T-helper 1 cell (primary cell): ENCODE measurements at places on chromosomes 7 and 10.

- no peak for DNase-seq
Measured at GRCh38 chr10:87079106-87079836, 15.4 kb downstream of the GLUD1 start.

- DNase-seq: no peak
Measured at GRCh38 chr7:142717453-142717852, 31.8 kb upstream of the PRSS1 start.

DNA sequence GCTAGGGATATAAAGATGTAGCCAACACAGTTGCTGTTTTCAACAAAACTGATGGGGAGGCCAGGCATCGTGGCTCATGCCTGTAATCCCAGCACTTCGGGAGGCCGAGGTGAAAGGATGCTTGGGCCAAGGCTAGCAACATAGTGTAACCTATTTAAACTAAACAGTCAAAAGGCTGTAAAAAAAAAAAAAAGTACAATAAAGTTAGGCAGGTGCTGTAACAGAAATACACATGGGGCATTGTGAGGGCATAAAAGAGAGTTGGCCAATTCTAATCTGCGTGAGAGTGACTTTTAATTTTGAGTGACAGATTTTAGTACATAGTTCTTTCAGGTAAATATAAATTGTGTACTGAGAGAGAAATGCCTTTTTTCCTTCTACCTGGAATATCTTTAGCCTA lies 6.2 kb downstream of the XRCC2 start:
- DNase-seq: no peak

GRCh38 chr7:1708596-1709251 lies 38.6 kb downstream of the ELFN1 start:
- no peak for DNase-seq

DNA sequence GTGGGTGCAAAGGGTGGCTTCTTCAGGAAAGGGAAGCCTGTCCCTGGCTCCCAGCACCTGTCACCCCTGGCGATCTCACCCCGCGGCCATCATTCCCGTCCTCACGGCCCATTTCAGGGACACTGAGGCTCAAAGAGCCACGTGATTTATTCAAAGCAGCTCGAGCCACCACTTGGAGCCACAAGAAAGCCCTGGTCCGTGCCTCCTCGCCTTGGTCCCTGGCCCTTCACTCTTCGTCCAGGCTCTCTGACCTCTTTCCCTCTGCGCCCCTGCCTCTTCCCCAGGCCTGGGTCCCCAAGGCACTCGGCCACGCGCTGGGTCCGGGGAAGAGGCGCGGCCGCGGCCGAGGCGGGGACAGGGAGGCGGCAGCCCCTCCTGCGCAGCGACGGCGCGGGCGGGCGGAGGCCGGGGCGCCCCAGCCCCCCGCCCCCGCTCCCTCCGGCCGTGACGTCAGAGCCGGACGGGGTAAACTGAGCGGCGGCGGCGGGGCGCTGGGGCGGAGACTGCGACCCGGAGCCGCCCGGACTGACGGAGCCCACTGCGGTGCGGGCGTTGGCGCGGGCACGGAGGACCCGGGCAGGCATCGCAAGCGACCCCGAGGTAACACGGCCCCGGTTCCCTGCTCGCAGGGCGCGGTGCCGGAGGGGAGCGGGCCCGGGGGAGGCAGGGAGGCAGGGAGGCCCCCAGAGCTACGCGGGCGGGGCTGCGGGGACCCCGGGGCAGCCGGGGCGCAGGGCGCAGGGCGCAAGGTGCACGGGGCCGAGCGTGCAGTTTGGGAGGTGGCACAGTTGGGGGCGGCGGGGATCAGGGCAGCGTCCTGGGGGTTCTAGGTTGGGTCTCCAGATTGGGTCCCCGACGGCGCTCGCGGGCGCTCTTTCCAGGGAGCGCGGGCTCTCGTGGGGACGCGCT lies at the start of gene SLC18A2:
Gene SLC18A2 (plus strand): TSS at position 494 of the 909 bp plus-strand sequence. CDS start 580 bp downstream, outside the sequence.
- DNase-seq: no peak

DNA sequence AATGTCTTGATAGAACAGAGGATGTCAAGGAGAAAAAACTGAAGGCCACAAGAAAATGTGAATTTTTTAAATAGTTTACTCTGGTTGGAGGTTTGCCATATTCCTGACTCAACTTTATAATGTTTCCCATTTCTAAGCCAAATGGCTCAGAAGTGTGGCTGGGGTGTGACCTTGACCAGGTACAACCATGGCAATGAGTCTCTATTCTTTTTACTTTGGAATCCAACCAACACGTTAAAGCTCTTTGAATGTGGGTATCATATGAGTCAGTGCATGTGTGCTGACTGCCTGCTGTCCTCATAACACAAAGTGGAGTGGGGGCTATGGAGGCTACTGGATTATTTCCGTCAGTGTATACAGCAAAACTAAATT lies 33.5 kb upstream of the DLD start:
- no peak for DNase-seq

DNA sequence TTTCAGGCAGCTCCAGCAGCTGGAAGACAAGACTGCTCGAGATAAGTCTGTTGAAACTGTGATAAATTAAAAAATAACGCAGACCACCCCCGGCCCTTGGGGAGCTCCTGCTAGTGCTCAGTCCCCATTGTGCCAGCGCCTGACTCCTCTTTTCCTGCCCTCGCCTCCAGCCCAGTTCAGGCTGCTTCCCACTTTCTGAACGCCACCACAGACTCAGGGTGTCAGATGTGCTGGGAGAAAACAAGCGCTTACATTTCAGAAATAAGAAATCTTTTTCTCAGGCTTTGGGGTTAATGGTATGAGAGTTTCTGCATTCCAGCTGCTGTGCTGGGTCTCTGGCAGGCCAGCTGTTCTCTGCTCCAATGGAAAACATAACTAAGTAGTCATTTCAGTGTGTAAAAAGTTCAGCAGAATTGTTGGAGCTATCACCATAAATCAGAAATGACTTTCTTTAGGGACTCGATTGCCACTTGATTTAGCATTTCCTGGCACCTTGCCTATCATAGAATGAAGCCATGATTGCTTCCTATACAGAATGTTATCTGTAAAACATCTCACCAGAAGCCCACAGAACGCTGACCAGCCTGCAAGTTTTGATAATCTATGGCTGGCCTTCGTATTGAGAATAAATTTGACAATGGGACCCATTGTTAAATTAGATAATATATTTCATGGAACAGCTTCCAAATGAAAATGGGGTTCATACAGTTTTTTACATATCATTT lies 257.0 kb upstream of the ZNF32 start:
- no peak for DNase-seq

DNA sequence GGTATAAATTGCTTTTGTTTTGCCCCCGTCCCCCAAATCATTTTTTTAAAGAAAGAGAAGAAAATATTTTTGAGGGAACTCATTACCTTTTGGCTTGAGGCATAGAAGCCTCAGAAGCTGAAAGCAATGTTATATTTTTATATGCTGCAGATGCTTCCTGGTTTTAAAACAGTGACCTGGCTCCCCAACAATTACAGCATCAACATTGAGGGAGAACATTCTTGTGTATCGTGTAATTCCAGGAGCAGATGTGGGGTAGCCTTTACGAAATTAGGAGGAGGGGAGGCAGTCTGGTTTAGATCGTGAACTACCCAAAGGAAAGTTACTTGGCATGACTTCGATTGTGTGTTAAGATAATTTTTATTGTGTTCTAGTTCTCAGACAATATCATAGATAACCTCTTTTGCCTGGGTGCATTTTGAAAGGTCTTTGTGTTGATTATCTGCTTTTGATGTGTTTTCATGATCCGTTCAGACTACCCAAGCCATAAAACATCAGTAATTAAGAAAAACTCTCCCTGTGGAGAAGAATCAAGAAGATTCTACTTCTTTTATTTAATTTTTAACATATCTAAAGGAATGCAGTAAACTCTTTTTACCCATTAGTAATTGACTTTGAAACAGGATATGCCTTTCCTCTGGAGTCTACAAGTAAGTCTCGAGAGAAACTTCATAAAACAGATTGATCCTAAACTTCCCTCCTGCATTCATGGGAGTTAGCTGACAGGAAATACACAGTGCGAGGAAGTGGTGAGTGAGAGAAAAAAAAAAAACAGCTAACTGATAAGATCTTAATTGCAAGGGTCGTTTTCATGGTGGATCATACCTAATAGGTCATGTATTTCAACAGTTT lies 141.4 kb downstream of the KIAA1217 start:
- no peak for DNase-seq

DNA sequence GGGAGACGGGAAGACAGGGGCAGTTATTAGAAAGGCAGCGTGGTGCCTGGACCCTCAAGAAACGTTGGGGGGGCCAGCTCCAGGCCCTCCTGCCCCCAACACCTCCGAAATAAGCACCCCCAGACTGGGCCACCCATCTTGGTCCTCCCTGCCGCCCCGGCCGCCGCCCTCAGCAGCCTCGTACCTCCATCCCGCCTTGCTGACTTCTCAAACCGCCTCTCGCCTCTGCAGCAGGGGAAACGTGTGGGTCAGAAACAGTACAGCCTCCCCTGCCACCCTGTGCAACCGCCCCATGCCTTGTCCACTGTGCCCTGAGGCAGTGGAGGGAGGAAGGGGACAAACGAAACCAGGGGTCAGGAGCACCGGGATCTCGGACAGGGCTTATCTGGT lies 7.2 kb downstream of the GIGYF1 start:
- DNase-seq: no peak

DNA sequence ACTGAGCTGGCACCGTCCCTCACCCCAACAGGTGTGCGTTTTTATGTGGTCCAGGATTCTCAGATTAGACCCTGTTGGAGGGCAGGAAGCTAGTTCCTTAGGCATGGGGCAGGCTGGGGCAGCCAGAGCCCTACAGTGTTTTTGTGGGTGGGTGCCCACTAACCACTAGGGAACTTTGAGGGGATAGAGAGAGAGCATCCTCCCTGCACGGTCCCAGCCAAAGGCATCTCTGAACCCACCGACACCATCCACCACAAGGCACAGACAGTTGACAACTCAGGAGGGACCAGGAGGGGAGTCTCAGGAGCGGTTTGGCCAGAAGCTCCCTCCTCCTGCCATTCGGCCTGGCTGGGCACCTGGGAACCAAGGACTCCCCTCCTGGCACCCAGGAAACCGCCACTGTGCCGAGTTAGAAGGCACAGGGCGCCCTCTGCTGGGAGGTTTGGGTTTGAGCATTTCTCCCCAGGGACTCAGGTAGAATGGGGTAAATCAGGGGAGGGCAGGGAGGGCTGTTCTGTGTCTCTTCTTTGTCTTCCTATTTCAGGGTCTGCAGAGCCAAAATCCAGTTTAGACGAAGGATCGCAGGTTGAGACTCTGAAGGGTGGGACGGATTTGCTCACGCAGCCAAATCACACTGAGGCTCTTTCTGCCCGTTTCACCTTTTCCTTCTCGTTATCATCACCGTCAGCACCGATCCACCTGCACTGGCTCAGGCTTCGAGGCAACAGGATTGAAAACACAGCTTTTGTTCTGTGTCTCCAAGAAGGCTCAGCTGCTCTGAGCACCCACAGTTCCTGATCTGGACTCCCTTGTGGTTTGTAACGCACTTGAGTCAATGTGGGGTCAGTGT lies 84.8 kb upstream of the COL13A1 start:
- DNase-seq: no peak

DNA sequence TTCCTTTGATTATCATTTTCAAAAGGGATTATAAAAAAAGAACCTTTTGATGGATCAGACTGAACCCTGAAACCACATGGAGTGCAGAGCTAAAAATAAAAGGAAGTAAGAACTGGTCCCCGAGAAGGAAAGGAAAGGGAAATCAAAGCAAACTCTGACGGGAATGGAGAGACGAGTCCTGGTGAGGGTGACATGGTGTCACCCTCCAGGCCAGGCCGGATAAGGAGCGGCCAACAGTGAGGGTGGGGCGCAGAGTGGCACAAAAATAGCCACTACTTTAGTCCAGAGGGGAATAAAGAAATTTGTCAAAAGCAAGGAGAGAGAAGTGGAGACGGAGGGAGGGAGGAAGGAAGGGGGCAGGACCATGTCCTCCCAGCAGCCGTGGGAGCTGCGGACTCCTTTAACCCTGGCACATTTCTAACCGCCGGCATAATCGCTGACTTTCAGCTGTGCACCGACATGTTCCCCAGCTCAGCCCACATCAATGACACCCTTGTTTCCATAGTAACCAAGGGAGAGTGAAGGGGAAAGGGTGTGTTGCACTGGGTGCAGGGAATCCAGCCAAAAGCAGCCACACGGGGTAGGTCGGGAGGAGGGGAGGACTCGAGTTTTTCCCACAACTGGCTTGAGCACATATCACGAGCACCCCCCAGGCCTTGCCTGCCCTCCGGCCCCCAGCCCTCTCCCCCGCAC lies 29.7 kb downstream of the TRIM8 start:
- DNase-seq: peak; percentile 65

- no peak for DNase-seq
Measured at GRCh38 chr7:4208086-4208485, 474.0 kb upstream of the FOXK1 start.

- DNase-seq: no peak
Measured at GRCh38 chr7:11833431-11833830, 1.4 kb upstream of the THSD7A start.

- no peak for DNase-seq
Measured at GRCh38 chr7:46152696-46153095, 231.6 kb upstream of the IGFBP3 start.

DNA sequence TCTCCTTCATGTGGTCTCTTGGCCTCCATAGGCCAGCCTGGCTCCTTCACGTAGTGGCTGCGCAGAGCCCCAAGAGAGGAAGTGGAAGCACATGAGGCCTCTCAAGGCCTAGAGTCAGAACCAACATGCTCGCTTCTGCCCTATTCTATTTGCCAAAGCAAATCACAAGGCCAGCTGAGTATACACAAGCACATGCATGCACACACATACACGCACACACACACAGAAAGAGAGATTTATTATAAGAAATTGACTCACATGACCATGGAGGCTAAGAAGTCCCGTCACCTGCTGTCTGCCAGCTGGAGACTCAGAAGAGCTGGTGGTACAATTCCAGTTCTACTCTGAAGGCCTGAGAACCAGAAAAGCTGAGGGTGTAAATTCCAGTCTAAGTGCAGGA lies 64.3 kb upstream of the NRP1 start:
- no peak for DNase-seq

DNA sequence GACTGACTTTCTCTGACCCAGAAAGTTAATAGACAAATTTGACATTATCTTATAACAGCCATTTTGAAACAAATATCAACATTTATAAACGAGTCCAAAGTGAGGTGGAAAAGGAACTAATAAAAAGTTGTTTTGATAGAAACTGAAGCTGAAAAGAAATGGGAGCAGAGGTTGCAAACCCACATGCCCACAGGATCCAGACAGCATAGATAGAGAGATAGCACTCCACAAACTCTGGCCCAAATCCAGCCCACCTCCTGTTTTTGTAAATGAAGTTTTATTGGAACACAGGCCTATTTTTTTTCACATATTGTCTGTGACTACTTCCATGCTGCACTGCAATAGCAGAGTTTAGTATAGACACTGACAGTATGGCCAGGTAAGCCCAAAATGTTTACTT lies 171.9 kb downstream of the PRKG1 start:
- DNase-seq: no peak

DNA sequence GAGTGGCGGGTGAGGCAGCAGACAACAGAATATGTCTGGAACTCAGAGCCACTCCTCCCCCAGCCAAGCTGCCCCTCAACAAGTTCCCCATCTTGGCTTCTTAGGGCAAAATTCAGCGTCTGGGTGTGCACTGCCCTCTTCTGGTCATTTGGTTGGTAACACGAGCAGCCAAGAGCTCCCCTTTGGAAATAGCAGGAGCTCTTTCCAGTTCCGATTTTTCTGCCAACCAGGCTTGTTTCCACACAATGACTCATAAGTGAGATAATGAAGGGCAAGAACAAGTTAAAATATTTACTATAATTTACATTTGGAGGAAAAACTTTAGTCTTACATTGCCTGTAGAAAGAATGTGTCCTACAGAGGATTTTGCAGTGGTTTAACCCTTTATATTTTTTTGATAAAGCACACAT lies 70.5 kb downstream of the ADCYAP1R1 start:
- DNase-seq: peak; percentile 19

- DNase-seq: no peak
Measured at GRCh38 chr10:55091691-55092328, 290.8 kb upstream of the PCDH15 start.
